ENCODE measurements at places on chromosomes 13 and 19.
A peak's percentile ranks its signal among the peaks of the same experiment; 100 is the strongest.

DNA sequence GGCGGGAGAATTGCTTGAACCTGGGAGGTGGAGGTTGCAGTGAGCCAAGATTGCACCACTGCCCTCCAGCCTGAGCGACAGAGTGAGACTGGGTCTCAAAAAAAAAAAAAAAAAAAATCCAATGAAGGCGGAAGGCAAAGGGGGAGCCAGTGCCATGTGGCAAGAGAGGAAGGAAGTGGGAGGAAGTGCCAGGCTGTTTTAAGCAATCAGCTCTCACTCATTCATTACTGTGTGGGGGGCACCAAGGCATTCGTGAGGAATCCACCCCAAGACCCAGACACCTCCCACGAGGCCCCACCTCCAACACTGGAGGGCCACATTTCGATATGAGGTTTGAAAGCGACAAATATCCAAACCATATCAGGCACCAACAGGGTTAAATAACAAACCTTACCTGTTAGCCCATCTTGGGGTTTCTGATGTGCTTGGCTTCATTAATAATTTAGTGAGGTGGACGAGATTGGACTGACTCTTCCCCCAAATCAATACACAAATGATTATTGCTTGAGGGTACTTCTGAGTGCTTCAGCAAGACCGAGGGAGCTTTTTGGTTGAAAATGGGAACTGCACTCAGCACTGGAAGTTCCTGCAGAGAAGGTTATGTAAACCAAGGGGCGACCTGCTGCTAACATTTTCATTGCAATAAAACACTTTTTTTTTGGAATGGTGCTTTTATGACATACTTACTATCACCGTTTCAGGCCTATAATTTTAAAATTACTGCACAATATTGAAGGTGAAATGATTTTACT, 7.5 kb upstream of the LRP3 start:
- DNase-seq = no peak

- peak; percentile 40 for DNase-seq
Measured at GRCh38 chr13:106530980-106531481, 4.4 kb downstream of the EFNB2 start.

- DNase-seq = no peak
Measured at GRCh38 chr13:32428581-32429432, 877 bp upstream of the N4BP2L1 start.

GRCh38 chr19:33374236-33374714, 766 bp downstream of the CEBPG start:
- DNase-seq = peak; percentile 23

DNA sequence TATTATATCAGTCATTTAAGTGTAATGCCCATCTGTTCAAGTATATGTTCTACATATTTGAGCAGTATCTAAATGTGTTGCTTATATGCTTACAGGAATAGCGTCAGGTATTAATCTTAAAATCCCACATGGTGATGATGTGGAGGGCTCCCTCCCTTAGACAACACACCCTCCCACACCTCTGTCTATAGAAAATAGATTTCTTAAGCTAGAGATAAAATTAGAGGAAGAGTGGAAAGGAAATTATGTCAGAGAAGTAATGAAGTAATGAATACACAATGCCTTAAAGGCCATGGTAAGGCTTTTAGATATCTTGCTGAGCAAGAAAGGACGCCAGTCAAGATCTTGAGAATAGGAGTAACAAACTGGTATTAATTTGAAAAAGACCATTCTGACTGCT, 12.4 kb downstream of the ZDHHC20 start:
- no peak for DNase-seq

- no peak for DNase-seq
Measured at GRCh38 chr13:40385858-40386180, 280.6 kb downstream of the FOXO1 start.

GRCh38 chr13:70668293-70668692, 560.0 kb upstream of the KLHL1 start:
- peak; percentile 18 for DNase-seq

DNA sequence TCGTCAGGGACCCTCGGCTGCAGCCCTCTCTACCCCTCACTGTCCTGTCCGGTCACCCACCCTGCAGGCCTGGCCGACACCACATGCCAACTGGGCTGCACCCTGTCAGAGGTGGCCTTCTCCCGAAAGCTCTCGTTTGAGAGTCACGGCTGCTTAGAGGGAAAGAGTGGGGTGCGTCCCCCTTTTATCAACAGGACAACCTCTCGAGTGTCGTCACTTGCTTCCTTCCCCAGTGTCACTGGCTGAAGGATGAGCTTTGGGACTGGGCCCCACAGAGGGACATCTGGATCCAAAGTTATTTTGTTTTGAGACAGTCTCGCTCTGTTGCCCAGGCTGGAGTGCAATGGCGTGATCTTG, 28.5 kb downstream of the MAP2K2 start:
- DNase-seq = no peak

GRCh38 chr19:6091771-6092291, 18.5 kb downstream of the RFX2 start:
- DNase-seq = peak; percentile 62

DNA sequence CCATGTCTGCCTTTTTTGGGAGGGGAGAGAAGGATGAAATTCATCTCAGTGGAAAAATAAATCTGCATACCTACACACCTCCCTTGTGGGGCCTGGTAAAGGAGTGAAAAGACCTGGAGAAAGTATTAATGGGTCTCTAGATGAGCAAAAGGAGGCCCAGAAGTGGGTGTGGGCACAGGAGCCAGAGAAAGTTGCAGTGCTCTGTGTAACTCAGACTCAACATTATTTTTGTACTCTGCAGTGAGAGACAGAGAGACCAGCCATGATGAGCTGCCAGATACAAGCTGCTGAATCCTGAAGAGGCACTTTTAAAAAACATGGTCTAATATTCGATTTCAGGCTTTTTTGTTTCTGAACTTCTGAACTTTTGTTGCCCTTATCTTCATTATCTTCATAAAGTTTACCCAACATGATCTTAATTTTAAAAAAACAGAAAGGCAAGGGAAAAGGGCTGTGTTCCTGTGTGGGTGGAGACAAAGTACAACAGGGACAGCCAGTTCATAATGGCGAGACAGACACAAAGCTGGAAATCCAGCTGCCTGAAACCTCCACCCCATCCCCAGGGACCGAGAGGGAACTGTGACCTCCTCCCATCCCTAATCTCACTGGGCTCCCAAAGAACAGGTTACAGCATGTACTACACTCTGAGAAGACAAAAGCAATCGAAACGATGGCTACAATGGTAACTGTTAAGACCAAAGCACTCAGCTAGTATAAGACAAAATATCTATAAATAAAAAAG, 77.2 kb downstream of the KLF12 start:
- DNase-seq = no peak

- peak; percentile 48 for DNase-seq
Measured at GRCh38 chr19:14475251-14476073, at the start of gene PTGER1. TSS of gene PTGER1 (minus strand) at chr19:14475354. CDS start at chr19:14474320, 1,034 bp downstream.

GRCh38 chr19:1471010-1471514, 8.0 kb downstream of the C19orf25 start:
- DNase-seq = no peak

DNA sequence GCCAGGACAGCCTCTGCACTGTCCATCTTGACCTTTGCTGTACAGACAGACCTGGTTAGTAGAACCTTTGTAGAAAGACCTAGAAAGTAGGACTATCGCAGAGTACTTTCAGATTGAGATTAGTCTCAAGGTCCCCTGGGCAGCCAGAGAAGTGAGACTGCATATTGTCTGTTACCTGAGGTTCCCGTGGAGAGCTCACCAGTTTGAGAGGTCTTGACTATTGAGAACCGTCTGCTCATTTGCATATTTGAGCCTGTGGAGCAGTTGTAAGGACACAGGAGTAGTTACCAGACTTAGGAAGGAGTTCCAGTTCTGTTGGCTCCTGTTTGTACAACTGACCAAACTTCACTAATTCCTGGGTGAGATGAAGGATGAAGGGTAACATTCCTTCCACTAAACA, 66.2 kb downstream of the SPATA13 start:
- DNase-seq = no peak

DNA sequence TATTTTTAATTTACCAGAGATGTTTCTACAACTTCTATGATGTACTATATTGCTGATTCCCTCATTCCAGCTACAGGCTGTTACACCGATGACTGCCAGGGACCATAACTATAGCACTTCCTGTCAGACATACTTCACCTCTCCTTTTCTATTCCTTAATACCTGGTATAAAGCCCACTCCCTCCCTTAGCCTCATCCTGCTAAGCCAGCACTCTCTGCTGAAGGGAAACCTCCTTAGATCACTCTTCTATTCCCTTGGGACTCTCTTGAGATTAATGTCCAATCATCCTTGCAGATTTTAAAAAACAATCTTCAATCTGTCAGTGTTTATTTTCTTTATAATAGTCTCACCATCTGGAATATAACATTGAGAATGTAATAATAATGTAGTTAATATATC, 127.9 kb downstream of the DIAPH3 start:
- DNase-seq = no peak

DNA sequence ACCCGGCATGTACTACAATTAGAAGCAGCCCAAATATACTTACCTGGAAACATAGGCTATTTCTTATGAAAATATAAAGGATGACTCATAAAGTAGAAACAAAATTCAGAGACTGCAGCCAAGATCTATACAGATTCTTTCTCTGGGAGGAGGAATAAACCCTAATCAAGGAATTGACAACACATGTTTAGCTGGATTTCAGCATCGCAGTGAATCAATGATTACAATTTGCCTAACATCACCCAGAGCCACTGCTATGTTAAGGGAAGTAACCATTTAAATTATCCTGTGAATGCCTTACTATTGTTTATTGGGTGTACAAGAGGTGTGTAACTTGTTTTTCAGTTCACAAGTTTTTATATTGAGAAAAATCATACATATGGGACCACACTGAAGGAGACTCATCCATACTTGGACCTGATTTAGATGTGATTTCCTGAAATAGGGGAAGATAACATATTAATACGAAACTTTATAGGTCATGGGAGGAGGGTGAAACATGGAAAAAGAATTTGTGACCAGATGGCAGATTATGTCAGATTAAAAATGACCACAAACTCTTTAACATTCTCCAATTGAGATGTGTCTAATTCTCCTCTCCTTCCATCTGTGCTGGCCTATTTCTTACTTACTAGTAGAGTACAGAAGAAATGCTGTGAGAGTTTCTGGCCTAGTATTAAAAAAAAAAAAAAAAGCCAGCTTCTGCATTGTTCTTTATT, 1168.4 kb downstream of the SLITRK1 start:
- DNase-seq = peak; percentile 82

DNA sequence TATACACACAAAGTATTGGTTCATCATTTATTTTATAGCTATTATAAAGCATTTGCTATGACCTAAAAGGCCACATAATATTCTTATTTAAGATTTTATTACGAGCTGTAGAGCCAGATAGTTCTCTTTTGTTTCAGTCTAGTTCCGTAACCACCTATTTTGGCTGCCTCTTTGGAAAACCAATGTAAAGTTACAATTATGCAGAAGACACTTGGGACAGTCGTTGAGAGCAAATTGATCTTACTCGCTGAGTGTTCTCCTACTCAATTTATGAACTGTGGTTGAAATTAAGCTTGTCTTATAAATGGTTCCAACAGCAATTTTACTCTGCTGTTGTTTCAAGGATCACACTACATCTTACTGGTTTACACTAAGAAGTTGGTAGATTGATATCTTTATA, 122.3 kb downstream of the SLC7A1 start:
- DNase-seq = no peak

GRCh38 chr19:15452111-15453047, 2.6 kb upstream of the WIZ start:
- DNase-seq = peak; percentile 92

- DNase-seq = no peak
Measured at GRCh38 chr19:54415208-54415900, at the start of gene TTYH1. TSS of gene TTYH1 (plus strand) at chr19:54415464. CDS start at chr19:54415553, 89 bp downstream.

GRCh38 chr19:19061506-19061905, 2.3 kb upstream of the SLC25A42 start:
- no peak for DNase-seq

GRCh38 chr13:63307228-63307627, 1891.6 kb upstream of the PCDH20 start:
- peak; percentile 20 for DNase-seq

GRCh38 chr19:35755550-35756376, 1.1 kb downstream of the HSPB6 start:
- DNase-seq = peak; percentile 77

DNA sequence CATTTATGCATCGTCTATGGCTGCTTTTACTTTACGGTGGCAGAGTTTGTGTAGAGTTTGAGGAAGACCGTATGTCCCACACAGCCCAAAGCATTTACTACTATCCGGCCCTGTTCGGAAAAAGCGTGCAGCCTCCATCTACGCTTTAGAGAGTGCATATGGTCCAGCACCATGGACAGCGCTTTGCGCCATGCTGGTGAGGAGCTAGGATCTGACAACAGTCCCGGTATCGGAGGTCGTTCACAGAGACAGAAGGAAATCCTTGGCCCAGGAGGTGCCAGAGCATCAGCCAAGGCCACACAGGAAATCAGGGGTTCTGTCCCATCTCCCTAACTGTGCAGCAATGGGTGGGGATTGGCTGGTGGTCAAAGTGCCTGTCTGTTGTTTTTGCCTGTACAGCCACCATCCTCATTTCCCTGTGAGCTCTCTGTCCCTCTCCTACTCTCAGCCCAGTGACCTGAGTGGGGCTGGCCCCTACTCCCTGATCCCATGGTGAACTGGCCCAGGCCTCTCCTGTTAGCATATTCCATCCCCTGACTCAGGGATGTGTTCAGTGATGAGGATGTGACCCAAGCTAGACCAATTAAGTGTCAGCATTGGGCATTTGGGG, 16.2 kb upstream of the PRODH2 start:
- DNase-seq = peak; percentile 55

- DNase-seq = no peak
Measured at GRCh38 chr19:10639836-10640235, 14.3 kb upstream of the ILF3 start.

All from iris pigment epithelial cell (primary cell).